ENCODE measurements at places on chromosomes 13 and 19. TPM values are rescaled to one million over a fixed set of nuclear protein-coding genes. Genes with fewer than 3 reads are reported as not detected.

GRCh38 chr19:33247441-33247819, 21.8 kb upstream of the SLC7A10 start:
- no peak overlapping the region for H3K27ac ChIP-seq
- H3K36me3 ChIP-seq = no peaks in the 10 kb centered on the region
- no peak for DNase-seq
- no peak overlapping the region for H3K4me3 ChIP-seq

The WDR62 gene
- 2.1 TPM for total RNA-seq

DNA sequence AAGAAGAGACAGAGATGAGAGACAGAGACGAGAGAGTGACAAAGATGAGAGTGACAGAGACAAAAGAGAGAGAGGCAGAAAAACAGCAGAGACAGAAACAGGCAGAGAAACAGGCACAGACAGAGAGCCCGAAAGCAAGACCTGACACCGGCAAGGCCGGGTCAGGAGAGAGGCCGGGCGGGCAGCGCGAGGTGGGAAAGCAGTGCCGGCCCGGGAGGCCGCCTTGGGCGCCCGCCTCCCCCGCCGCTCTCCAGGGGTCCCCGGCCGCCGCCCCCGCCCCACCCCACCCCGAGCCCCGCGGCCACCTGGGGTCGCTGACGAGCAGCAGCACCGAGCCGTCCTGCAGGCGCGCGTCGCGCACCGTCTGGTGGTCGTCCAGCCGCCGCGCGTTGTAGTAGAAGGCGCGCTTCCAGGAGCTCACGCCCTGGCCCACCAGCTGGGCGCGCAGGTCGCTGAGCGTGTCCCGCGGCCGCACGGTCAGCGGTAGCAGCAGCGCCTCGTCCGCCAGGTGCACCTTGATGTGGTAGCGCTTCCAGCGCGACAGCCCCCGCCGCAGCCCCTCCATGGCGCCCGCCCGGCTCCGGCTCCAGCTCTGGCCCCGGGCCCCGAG, at the start of gene TINCR:
TSS of gene TINCR (minus strand) at position 594 of the 610 bp plus-strand sequence.
- no peak within 1 kb of the TSS for H3K27ac ChIP-seq
- H3K36me3 ChIP-seq = no peaks in the 10 kb centered on the region
- peak; percentile 56 for DNase-seq
- H3K27me3 ChIP-seq = peaks cover 27% of the 10 kb centered on the region
- peaks cover under 1% of the 10 kb centered on the region for H3K4me1 ChIP-seq
- H3K4me3 ChIP-seq = no peak within 1 kb of the TSS

- H3K4me3 ChIP-seq = no peak overlapping the region
- no peaks in the 10 kb centered on the region for H3K36me3 ChIP-seq
- no peaks in the 10 kb centered on the region for H3K27me3 ChIP-seq
- H3K27ac ChIP-seq = peak overlapping the region; percentile 63
- no peaks in the 10 kb centered on the region for H3K4me1 ChIP-seq
These were observed 8.9 kb downstream of the ZNF541 start for GRCh38 chr19:47564081-47564480.

GRCh38 chr13:110138010-110138699, 168.8 kb downstream of the COL4A1 start:
- DNase-seq = peak; percentile 81
- H3K36me3 ChIP-seq = no peaks in the 10 kb centered on the region
- H3K27me3 ChIP-seq = peaks cover 6% of the 10 kb centered on the region
- H3K4me3 ChIP-seq = peak overlapping the region; percentile 27

- H3K36me3 ChIP-seq = no peaks in the 10 kb centered on the region
- H3K4me1 ChIP-seq = no peaks in the 10 kb centered on the region
- no peak overlapping the region for H3K27ac ChIP-seq
- no peak overlapping the region for H3K4me3 ChIP-seq
These were observed 94.8 kb downstream of the PCDH9 start for GRCh38 chr13:67135356-67135755.

The ZNF763 gene
- total RNA-seq = 1.7 TPM

DNA sequence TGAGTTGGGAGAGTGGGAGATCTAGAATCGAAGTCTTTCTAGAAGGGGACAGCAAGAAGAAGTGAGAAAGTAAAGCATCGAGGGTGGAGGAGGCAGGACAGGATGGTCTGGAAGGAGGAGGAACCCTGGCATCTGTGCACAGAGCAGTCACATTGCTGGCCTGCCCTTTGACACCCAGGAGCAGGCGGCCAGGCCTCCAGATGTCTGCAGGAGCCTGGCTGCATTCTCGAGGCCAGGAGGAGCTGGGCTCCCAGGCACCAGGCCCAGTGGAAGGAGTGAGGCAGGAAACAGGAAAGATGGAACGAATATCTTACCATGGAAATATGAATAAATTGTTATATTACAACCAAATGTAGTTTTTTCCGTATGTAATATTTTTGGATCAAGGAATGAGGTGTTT, 27.7 kb upstream of the ARGLU1 start:
- DNase-seq = no peak
- H3K4me1 ChIP-seq = no peaks in the 10 kb centered on the region
- H3K27ac ChIP-seq = no peak overlapping the region
- H3K27me3 ChIP-seq = no peaks in the 10 kb centered on the region

The SLC27A5 gene
- 9.0 TPM for total RNA-seq

DNA sequence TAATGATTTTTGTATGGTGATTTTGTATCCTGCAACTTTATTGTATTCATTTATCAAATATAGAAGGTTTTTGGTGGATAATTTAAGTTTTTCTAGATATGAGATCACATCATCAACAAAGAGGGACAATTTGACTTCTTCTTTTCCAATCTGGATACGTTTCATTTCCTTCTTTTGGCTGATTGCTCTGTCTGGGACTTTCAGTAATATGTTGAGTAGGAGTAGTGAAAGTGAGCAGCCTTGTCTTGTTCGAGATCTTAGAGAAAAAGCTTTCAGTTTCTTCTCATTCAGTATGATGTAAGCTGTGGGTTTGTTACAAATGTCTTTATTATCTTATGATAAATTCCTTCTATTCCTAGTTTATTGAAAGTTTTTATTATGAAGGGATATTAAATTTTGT, 352.0 kb upstream of the DACH1 start:
- no peaks in the 10 kb centered on the region for H3K36me3 ChIP-seq
- H3K27ac ChIP-seq = no peak overlapping the region
- DNase-seq = no peak
- no peaks in the 10 kb centered on the region for H3K27me3 ChIP-seq
- H3K4me3 ChIP-seq = no peak overlapping the region

DNA sequence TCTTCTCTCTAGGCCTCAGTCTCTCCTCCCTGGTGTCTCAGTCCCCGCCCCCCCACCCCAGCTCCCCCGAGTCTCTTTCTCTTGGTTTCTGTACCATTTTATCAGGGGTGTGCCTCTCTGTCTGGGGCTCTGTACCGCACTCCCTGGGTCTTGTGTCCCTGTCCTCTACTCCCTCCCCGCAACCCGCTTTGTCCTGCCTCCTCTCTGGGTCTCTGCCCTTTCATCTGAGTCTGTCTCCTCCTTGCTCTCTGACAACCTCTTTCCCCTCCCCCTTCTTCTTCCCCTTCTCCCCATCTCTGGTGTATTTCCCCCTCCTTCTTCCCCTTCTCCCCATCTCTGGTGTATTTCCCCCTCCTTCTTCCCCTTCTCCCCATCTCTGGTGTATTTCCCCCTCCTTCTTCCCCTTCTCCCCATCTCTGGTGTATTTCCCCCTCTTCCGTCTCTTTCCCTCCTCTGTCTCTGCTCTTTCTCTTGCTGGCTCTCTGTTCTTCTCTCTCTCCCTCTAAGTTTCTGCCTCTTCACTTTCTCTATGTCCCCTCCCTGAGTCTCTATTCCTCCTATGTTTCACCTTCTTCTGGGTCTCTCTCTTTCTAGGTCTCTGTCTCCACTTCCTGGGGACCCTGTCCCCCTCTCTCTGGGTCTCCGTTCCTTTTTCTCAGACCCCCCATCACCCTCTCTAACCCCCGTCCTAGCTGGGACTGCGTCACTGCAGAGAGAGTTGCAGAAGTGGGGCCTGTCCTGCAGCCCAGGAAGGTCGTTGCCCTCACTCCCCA, 2.2 kb upstream of the KCNC3 start:
- no peak for DNase-seq
- peak overlapping the region; percentile 93 for H3K27ac ChIP-seq
- peaks cover 21% of the 10 kb centered on the region for H3K4me1 ChIP-seq
- no peaks in the 10 kb centered on the region for H3K36me3 ChIP-seq
- peak overlapping the region; percentile 35 for H3K4me3 ChIP-seq

GRCh38 chr13:59679254-59679653, 484.5 kb downstream of the DIAPH3 start:
- no peaks in the 10 kb centered on the region for H3K36me3 ChIP-seq
- no peak overlapping the region for H3K27ac ChIP-seq
- H3K4me3 ChIP-seq = no peak overlapping the region
- no peak for DNase-seq
- H3K27me3 ChIP-seq = no peaks in the 10 kb centered on the region

DNA sequence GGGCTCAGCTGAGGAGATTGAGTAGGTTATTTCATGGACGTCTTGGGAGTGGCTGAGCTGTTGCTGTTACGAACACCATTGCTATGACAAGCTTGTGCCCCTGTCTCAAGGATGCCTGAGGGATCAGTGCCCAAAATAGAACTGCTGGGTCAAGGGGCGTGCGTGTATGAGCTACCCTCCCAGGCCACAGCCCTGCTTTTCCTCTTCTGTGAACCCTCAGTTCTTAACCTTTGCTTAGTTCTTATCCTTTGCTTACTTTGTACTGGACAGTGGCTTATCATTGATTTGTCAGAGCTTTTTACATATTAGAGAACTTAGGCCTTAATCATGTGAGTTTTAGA, 9.0 kb downstream of the ARHGAP45 start:
- H3K4me1 ChIP-seq = no peaks in the 10 kb centered on the region
- no peak for DNase-seq
- H3K4me3 ChIP-seq = no peak overlapping the region
- H3K27me3 ChIP-seq = peaks cover 11% of the 10 kb centered on the region

- H3K27ac ChIP-seq = no peak overlapping the region
- no peaks in the 10 kb centered on the region for H3K27me3 ChIP-seq
- no peak for DNase-seq
- no peaks in the 10 kb centered on the region for H3K36me3 ChIP-seq
- no peak overlapping the region for H3K4me3 ChIP-seq
These were observed 462.0 kb upstream of the ZNF507 start for GRCh38 chr19:31883296-31883990.

The BCL3 gene
- 6.3 TPM for total RNA-seq

DNA sequence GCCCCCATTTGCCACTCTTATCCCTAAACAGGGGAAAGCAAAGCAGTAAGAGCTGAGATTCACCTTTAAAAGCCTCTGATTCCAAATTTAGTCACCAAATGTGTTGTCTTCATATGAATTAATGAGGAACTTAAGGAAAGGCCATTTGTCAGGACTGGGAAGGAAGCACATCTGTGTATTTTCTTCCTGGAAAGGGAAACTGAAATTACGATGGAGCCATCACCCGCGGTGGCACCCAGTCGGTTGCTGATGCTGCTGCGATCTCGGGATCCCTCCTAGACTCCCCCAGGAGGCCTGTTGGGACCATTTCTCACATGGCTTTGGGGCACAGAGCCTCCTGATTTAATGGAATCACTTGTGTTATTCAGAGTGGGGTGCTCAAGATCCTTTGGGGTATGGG, 7.4 kb upstream of the IL4I1 start:
- H3K36me3 ChIP-seq = no peaks in the 10 kb centered on the region
- no peak overlapping the region for H3K4me3 ChIP-seq
- H3K4me1 ChIP-seq = no peaks in the 10 kb centered on the region
- no peak for DNase-seq

GRCh38 chr13:104586051-104586746, 1520.0 kb upstream of the SLC10A2 start:
- no peak overlapping the region for H3K4me3 ChIP-seq
- no peaks in the 10 kb centered on the region for H3K36me3 ChIP-seq
- no peak overlapping the region for H3K27ac ChIP-seq
- peak; percentile 24 for DNase-seq

The HMG20B gene
- 61.4 TPM for total RNA-seq

DNA sequence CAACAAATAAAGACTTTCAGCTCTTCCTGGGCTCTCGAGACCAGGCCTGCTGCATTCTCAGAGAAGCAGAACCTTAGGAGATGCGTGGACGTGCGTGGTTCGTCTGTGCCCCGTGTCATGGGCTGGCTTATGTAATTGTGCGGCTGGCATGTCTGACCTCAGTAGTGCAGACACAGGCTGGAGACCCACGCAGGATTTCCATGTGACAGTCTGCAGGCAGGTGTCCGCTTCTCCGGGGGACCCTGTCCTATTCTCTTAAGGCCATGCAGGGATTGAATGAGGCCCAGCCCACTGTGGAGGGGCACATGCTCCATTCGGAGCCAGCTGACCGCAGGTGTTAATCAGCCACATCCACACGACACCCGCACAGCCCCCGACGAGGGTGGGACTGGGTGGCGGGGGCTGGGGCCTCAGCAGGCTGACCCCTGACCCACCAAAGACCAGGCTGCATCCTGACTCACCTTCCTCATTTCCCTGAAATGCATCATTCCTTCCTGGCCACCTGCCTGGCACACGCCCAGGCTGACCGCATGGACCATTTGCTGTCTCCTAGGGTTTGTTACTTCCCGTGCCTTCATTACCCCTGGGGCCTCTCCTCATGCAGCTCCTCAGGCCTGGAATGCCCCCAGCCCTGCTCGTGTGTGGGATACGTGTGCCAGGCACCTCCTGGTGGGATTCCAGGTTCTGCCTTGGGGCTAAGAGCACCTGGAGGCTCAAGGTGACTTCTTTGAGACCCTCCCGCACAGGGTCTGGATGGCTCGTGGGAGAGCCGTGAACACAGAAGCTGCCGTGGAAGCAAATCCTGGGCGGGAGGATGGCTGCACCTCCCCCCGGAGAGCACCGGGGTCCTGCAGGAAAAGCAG, 10.7 kb upstream of the MCF2L start:
- no peak for DNase-seq
- peaks cover 10% of the 10 kb centered on the region for H3K4me1 ChIP-seq
- no peak overlapping the region for H3K4me3 ChIP-seq
- no peaks in the 10 kb centered on the region for H3K27me3 ChIP-seq

DNA sequence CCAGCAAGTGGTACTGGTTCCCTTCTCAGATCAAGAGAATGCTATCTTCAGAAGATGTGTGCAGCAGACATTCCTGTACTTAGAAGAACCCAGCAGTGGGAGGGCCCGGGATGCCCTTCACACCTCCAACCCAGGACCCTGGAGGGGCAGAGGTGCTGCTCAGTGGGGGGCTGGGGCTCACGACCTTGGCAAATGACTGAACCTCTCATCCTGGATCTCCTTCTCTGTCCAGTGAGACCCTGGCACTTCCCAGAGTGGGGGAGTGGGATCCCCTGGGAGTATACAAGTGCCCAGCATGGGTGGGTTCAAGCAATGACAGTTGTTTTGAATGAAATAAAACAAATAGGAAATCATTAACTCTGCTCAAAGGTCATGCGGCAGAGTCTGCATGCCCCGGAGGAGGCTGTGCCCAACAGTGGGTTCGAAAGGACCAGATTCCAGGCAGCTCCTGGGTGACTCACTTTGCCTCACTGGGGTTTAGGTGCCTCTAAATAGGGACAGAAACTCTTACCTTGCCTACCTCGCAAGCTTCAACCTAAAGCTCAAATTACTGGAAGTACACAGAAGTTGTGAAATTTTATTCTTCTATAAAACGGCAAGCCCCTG, 26.9 kb downstream of the GGACT start:
- H3K4me1 ChIP-seq = no peaks in the 10 kb centered on the region
- H3K27me3 ChIP-seq = no peaks in the 10 kb centered on the region
- no peak overlapping the region for H3K27ac ChIP-seq
- no peaks in the 10 kb centered on the region for H3K36me3 ChIP-seq
- no peak overlapping the region for H3K4me3 ChIP-seq
- no peak for DNase-seq

The TRIM13 gene
- total RNA-seq = 22.2 TPM

GRCh38 chr13:96636001-96636709, 358.1 kb downstream of the OXGR1 start:
- no peak overlapping the region for H3K27ac ChIP-seq
- no peaks in the 10 kb centered on the region for H3K36me3 ChIP-seq
- no peaks in the 10 kb centered on the region for H3K27me3 ChIP-seq
- DNase-seq = no peak
- H3K4me3 ChIP-seq = no peak overlapping the region
- peaks cover 5% of the 10 kb centered on the region for H3K4me1 ChIP-seq

Data from hepatocyte (in vitro differentiated cells).